Suppressor macrophage (primary cell): ENCODE measurements at places on chromosomes 16 and 17.

- no peak for DNase-seq
Observed at GRCh38 chr16:84508502-84508901, 4.0 kb upstream of the MEAK7 start.

GRCh38 chr16:78240459-78241222 lies 141.2 kb downstream of the WWOX start:
- DNase-seq, result no peak

DNA sequence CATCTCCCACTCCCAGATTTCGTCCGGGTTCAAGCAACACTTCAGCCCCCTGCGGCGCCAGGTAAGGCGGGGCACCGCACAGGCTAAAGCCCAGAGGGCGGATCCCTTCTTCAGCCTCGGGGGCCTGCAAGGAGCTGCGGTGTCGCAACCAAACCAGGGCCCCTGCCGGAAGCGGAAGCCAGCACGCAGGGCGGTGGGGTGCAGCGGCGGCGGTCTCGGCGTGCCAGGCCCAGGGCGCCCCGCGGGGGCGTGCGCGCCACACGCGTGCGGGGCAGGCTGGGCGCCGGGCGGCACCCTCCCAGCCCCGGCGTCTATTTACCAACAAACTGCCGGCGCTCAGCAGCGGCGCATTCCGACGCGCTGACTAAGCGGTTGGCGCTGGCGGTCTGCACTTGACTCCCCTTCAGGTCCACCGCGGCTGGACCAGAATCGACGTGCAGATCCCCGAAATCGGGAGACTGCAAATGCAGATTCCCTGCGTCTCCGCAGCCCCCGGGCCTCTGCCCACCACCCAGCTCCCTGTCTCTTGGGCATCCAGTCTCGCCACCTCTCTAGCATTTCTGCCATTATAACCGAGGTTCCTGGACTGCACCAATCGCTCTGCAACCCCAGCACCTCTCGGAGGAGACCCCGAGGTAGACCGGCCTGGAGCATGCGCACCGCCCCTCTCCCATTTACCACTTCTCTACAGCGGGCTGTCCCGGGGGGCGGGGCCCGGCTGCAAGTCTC lies 421 bp upstream of the DLX4 start:
- peak; percentile 62 for DNase-seq

GRCh38 chr17:37725601-37726146 lies 19.2 kb downstream of the HNF1B start:
- no peak for DNase-seq

DNA sequence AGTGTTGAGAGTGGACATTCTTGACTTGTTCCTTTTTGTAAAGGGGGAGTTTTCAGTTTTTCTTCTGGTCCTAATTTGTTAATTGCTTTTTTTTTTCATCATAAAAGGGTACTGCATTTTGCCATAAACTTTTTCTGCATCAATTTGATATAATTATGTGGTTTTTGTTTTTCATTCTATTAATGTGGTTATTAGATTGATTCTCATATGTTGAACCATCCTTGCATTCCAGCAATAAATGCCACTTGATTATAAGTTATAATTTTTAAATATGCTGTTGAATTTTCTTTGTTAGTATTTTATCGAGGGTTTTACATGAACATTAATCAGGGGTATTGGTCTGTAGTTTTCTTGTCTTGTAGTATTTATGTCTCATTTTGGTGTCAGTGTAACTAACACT lies 87.2 kb upstream of the SMIM36 start:
- DNase-seq, result no peak

GRCh38 chr16:55294129-55294528 lies 29.9 kb upstream of the IRX6 start:
- no peak for DNase-seq

GRCh38 chr17:73231395-73231794 lies 30.3 kb downstream of the CPSF4L start:
- DNase-seq, result peak; percentile 27

GRCh38 chr16:67790071-67790470 lies 16.3 kb downstream of the RANBP10 start:
- no peak for DNase-seq

DNA sequence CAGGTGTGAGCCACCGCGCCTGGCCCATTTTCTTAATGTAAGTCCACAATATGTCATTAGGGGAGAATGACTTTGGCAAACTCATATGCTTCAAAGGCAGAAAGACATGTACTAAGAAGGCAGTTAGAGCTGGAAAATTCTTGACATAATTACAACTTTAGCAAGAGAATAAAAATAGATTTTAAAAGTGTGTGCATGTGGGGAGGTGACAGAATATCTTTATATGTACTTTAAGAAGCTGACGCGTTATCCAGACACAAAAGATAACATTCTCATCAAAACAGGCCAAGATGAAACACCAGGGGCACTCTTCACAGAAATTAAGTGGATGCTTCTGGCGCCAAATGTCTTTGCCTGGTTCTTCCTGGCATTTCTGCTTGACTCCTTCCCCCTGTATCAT lies 28.2 kb downstream of the GJC1 start:
- no peak for DNase-seq

DNA sequence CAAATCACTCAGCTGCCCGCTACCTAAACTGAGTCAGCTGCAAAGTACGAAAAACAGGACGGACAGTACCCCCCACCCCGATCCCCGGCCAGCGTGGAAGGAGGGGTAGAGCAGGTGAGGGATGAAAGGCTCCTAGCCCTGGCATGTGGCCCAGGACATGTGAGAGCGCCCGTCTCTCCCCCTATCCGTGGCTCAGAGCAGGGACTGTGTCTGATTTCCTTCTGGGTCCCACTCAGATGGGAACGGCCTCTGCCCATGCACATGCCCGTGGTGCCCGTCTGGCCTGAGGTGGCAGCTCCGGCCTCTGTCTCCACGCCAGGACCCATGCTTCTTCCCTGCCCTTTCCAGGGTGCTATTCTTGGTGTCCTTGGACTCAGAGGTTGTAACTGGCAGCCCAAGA lies 30.2 kb upstream of the RASD1 start:
- no peak for DNase-seq

DNA sequence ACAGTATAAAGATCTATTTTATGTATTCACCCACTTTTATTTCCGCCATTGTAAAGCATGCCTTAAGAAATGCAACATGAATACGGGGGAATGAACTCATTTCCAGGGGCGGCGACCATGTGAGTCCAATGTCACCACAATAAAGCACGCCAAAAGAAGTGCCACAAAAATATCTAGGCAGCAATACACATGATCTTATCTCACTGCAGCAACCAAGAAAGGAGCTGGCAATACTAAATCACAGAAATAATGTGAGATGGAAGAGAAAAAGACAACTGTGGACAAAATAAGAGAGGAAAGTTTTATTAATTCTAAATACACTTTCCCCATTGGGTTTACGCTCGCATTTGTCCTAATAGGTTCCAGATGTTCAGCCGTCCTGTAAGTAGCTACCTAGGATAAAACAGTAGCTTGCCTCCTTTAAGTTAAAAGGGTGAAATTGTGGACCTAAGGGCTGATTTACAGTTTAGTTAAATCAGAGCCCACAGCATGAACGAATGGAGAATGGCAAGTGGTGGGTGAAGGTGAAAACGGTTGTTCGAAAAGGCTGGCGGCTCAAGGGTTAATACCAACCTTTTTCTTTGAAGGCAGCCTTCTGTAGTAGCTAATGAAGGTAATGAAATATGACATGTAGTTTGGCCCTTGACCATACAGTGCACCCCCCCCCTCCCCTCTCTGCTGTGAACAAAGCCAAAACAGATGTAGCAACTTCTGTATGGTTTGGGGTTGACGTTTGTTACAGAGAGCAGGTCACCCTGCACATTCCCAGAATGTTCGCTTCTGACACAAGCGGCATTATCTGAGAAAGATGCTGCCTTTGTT lies 504.2 kb upstream of the PSMD7 start:
- DNase-seq, result no peak

DNA sequence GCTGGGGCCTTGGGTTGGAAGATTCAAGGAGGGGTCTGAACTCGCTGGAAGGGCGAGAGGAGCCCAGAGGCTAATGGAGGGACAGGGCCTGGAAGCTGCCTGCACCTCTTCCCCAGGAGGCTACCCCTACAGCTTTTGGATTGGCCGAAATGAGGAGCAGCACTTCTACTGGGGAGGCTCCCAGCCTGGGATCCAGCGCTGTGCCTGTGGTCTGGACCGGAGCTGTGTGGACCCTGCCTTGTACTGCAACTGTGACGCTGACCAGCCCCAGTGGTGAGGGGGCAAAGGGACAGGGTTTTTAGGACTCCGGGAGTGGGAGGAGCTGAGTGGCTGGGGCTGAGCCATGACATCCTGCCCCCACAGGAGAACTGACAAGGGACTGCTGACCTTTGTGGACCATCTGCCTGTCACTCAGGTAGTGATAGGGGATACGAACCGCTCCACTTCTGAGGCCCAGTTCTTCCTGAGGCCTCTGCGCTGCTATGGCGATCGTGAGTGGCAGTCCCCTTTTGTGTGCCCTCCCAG lies 8.8 kb downstream of the CNTNAP1 start:
- no peak for DNase-seq

DNA sequence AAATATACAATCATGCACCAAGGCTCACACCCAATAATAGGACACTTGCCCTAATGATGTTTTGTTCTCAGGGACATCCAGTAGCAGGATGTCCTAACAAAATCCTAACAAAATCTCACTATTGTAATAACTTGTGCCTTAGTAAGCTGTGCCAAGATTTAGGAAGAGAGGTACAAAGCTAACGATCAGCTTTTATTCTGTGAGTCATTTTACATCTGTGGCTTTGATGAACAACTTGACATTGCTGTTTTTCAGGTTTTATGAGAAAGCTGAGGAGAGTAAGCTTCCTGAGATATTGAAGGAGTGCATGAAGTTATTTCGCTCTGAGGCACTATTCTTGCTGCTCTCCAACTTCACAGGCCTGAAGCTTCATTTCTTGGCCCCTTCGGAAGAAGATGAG lies 18.9 kb downstream of the OGFOD1 start:
- DNase-seq, result no peak

DNA sequence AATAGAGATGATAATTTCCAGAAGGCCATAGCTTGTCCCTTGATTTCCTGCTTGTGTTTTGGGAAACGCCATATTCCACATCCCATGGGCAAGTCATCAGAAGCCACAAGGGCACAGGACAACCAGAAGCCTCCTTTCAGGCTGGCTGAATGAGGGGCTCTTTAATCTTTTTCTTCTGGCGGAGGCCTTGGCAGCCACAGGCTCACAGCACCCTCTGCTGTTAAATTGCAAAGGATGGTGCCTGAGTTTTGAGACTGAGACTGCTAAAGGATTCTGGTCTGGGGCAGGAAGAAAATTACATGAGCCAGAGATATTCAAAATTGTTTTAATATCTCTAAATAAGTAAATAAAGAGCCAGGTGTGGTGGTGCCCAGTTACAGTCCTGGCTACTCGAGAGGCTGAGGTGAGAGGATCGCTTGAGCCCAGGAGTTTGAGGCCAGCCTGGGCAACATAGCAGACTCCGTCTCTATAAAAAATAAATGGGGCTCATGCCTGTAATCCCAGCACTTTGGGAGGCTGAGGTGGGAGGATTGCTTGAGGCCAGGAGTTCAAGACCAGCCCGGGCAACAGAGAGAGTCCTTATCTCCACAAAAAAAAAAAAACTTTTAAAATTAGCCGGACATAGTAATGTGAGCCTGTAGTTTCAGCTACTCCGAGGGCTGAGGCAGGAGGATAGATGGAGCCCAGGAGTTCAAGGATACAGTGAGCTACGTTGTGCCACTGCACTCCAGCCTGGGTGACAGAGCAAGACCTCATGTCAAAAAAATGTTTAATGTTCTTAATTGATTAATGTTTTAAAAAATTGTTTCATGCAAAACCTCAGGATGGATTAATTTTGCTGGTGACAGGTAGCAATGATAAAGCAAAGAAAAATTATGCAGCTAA lies 26.3 kb downstream of the AARSD1 start:
- DNase-seq, result peak; percentile 64

DNA sequence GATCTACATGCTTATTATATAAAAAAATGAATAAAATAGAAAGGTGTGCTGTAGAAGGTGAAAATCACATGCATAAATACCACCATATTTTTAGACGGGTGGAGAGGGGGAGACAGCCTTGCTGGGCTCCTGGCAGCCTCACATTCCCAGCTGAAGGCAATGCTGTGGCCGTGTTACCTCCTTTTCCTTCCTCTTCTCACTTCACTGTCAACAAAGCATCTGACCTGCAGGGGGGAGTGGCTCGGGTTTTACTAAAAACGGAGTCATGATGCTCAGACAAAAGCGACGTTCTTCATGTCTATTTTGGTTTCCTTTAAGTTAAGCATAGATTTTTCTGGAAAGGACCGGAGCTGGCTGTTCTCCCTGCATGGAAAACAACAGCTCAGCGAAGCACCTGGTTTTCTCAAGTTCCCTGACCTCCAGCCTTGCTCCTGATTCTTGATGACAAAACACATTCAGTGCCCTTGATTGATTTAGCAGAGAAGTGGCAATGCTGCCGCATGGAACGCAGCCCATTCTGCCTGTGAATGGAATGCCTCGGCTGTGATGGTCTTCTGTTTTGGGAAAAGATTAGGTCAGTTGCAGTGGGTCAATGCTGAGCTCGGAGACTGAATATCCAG lies 5.5 kb upstream of the RPTOR start:
- peak; percentile 17 for DNase-seq

DNA sequence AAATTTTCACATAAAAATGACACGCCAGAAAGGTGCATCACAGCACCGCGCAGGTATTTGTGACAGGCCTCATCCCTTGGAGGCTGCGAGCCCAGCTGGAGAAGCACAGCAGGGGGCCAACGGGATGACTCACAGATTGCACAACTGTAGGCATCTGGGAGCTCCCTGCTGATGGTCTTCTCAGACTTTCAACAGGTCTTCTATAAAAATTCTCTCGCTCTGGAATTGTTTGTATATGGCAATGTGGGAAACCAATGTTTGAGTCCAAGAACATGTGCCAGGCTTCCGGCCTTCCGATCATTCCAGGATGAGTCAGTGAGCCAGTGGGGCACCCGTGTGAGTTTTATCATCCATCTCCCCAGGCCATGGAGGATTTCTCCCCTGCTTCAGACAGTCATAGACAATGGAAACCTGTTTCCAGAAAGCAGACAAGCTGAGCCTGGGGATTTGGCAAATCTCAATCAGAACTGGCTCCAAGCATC lies 24.1 kb upstream of the ADORA2B start:
- DNase-seq, result peak; percentile 22

DNA sequence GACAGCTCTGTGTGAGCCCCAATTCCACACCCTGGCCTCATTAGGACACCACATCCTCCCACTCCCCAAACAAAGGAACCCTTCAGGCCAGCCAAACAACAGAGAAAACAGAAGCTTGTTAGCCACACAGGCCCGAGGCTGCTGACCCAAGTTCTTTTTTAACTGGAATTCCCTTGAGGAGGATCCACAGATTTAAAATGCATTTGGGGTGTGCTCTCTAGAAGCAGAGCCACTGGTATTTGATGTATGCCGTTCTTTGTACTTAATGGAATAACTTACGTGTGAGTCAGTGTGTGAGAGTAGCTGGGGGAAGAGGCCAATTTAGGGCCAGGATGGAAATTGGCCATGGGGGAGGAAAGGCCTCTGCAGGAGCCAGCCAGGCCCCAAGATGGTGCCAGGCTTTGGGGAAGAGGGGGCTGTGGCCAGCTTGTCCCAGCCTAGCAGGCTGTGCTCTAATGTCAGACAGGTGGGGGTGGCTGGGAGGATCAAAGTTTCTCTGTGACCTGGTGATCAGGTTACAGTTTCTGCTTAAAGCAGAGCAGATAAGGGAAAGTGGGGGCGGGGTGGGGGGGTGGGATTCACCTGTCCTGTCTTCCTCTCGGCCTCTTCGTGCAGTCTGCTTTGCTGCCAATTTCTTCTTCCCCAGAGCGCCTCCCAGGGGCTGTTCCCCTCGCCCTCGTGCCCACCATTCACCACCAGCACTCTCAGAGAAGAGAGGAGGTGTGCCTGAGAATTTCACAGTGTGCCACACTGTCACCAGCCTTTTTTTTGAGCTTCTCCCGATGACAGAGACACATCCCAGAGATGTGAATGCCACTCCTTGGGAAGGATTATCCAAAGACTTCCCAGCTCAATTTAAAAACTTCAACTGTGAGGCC lies 50.8 kb downstream of the TOM1L2 start:
- DNase-seq, result peak; percentile 32
